Effector memory CD8-positive, alpha-beta T cell (primary cell): ENCODE measurements at places on chromosomes 2 and 18.

DNA sequence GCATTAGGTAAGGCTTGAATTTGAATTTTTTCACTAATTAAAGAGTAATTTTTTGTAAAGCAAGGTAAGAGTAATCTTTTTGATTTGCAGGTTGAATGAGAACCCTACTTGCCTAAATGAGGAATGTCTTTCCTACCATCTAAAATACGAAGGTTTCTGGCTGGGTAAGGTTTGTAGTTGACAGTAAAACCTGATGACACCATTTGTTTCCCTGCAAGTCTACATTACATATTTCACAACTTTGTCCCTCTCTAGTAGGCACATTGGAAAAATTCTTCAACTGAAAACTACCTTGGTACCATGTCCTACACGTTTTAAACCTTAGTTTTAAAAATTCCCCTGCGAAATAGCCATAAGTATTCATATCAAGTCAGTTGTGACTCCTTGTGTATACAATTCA, 9.4 kb downstream of the HNRNPA3 start:
- DNase-seq = no peak

- no peak for DNase-seq
Measured at GRCh38 chr2:86480105-86480504, 38.9 kb downstream of the KDM3A start.

DNA sequence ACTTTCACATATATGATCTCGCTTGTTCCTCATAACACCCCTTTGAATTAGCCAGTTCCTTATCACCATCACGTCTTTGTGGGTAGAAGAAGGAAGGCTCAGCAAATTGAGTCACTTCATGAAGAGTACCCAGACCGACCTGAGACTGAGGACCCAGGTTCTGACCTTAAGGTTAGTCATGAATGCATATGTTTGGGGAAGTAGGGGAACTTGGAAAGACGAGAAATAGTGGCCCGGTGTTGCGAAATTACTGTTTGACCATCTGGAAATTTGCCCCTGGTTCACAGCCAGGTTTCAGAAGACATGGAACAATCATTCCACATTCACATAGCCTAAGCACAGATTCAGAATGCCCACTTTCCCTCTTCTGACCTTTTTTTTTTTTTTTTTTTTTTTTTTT, 59.8 kb downstream of the MEIS1 start:
- no peak for DNase-seq

- no peak for DNase-seq
Measured at GRCh38 chr2:219620546-219620945, 6.9 kb upstream of the SLC4A3 start.

DNA sequence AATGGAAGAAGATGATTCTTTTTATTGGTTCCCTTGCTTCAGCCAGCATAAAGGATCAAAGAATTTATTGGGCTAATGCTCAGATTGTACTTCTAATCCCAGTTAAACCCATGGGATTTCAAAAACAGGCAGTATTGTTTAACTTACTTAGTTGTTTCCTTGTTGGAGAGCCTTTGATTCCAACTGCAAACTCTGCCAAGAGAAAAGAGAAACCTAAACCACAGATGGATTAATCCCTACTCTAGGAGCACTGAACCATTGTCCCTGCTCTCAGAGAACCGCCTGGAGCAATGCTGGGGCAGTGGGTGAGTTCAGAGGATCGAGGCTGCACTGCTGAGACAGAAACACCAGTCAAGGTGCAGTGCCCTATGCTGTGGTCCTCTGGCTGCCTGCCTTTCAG, 44.9 kb upstream of the SIGLEC15 start:
- DNase-seq = no peak

DNA sequence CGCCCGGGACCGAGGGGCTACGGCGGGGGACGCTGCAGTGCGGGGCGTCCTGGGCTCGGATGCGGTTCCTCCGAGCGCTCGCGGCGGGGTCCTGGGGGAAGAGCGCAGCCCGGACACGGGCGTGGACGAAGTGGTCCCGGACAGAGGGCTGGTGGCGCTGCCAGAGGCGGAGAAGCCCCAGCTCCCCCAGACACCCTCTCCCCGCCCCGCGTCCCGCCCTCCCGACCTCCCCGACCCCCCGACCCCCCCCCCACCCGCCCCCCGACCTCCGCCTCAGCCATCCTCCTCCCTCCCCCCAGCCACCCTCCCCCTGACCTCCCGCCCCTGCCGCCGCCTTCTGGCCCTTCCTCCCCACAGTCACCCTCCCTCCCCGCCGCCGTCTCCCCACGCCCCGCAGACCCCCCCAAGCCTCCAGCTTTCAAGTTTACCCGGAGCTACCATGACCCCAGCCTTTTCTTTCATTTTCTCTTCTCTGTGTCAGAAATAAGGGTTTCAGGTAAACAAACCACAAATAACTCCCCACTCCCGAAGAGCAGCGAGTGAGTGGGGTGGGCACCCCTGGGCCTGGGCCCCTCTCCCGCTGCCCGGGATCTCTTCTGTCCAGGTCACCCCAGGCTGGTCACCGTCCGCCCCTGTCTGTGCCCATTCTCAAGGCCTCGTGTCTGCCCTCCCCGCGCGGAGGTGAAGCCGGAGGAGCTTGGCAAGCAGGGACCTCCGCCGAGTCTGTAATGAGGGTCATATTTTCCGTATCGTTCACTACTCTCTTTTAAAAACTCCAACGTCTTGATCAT, 5.1 kb downstream of the NFATC1 start:
- DNase-seq = peak; percentile 55

DNA sequence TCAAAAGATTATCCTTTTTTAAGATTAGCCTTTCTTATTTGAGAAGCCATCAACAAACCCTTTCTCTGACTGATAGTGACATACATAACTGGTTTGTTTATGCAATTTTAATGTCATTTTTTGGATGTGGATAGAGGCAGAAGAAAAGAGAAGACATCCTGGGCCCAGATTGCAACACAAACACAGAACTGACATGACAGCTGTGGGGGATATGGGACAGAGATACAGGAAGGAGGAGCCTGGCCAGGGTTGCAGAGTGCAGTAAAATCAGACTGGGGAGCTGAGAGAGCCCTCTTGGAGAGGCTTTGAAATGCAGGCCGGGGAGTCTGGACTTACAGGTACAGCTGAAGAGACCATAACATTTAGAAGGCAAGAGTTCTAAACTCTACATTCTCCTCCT, 65.1 kb downstream of the SIGLEC15 start:
- no peak for DNase-seq

GRCh38 chr18:40041951-40042350, 1913.1 kb upstream of the PIK3C3 start:
- no peak for DNase-seq

GRCh38 chr18:32896776-32897547, 124.1 kb upstream of the KLHL14 start:
- DNase-seq = no peak

GRCh38 chr2:179072527-179072926, 22.6 kb upstream of the CCDC141 start:
- no peak for DNase-seq

GRCh38 chr18:9941103-9941502, 27.3 kb downstream of the VAPA start:
- DNase-seq = no peak

DNA sequence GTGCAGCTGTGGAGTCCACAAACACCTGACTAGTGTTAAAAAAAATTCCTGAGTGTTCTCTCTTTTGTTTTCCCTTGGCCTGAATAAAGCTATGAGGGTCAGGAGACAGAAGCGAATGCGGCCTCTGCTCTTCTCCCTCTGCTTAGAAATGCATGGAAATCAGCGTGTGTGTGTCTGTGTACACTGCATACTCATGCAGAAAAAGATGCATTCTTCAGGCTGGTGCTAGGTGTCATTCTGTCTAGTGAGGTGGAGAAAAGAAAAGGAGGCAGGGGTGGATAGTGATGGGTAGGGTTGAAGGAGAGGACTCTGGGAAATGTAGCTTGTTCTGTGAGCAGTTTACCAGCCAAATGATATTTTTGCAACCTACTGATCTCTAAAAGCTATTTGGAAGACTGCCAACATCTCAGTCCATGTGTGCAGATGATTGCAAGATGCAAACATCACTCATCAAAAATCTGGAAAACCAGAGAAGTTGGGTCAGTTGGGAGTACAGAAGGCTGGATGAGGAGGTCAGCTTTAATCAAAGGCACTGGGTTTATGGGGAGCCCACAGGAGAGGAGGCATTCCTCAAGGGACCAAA, 177.7 kb downstream of the INSIG2 start:
- DNase-seq = no peak

GRCh38 chr2:214386720-214387119, 24.1 kb upstream of the VWC2L start:
- DNase-seq = no peak

DNA sequence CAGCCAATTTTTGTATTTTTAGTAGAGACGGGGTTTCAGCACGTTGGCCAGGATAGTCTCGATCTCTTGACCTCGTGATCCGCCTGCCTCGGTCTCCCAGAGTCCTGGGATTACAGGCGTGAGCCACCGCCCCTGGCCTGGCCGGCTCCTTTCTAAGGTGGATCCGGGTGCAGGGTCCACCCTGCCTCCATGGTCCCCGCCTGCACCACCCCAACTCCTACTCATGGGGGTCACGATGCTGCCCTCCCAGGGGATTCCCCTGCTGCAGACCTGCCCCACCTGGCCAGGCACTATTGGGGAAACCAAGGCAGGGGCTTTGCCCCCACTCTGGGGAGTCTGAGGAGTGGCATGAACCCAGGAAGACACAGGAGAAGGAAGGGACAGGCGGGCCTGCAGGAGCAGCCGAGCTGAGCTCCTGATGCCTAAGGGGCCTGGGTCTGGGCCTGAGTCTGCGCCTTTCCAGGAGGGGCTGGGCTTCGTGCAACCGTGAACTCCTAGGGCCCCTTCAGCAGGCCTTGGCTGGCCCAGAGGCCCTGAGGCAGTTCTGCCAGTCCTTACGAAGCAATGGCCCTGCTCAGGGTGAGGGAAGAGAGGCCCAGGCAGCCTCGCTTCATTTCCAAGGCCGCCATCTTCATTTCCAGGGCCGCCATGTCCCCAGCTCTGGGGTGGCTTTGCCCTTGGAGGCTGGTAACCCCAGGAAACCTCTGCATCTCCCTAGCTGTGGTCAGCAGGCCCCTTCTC, 67.2 kb upstream of the SMAD7 start:
- no peak for DNase-seq

DNA sequence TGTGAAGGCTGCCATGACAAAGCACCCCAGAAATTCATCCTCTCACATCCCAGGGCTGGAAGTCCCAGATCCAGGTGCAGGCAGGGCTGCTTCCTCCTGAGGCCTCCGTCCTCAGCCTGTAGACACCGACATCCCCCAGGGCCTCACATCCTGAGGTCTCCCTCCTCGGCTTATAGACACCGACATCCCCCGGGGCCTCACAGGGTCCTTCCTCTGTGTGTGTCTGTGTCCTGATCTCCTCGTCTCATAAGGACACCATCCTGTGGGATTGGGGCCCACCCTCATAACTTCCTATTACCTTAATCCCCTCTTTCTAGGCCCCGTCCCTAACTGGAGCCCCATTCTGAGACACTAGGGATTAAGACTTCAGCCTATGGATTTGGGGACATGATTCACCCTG, 92.0 kb upstream of the SNTG2 start:
- no peak for DNase-seq

DNA sequence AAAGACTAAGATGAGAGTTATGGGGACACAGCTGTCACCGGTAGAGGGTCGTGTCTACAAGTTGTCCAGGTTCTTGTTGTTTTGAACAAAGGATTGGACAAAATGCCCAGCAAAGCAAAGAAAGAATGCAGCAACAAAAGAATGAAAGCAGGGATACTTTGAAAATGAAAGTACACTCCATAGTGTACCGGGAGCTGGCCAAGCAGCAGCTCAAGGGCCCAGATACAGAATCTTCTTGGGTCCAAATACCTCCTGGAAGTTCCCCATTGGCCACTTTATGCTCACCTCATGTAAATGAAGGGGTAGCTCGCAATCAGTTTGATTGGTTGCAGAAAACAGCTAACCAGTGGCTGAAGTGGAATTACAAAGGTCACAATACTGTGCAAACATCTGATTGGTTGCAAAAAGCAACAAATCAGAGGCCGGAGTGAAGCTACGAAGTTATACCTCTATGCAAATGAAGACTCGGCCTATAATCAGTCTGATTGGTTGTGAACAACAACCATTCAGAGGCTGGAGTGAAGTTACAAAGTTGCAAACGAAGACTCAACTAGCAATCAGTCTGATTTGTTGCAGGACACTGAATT, 474.9 kb upstream of the TMEFF2 start:
- no peak for DNase-seq

DNA sequence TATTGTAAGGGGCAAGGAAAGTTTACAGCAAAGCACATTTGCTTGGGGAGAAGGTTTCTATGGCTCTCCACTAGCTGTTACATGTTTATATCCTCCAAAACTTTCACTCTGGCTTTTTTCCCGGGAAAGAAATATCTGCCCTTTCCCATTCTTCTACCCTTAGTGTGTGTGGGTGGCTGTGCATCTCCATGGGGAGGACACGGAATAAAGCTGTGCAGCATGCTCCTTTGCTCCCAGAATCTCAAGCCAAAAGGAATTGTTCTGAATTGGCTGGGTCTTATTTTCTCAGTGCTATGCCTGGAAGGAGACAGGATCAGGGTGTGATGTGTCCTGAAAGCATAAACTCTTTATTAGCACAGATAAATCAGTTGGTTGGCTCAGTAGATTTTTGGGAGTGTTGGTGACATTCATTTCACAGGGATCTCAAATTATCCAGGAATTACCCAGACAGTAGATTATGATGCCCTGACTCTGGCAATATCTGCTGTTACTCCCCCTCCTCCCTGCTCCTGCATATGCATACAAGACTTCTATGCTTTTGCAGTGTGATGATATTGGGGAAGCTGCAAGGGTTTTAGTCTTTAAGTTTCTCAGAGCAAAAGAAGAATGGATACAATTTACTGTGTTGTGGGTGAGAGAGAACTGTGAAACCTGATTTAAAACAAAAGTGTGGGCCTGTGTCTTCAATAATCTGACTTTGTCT, 63.1 kb downstream of the PARD3B start:
- DNase-seq = no peak

DNA sequence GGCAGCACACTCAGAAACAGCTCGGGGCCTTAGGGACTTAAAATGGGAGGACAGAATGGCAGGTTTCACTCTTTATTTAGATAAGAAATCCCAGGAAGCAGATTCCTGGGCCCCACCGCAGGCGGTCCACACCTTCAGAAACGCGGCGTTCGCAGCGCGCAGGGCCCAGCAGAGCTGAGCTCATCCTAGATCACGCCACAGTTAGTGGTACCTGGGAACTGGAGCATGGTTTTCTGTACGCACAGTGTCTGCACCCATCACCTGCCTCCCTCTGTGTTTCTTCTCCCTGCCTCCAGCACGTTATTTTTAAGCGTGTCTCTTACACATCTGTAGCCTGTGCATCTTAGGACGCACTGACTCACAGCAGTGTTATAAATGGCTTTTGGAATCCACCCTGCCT, 242.1 kb downstream of the ALPK2 start:
- DNase-seq = no peak

DNA sequence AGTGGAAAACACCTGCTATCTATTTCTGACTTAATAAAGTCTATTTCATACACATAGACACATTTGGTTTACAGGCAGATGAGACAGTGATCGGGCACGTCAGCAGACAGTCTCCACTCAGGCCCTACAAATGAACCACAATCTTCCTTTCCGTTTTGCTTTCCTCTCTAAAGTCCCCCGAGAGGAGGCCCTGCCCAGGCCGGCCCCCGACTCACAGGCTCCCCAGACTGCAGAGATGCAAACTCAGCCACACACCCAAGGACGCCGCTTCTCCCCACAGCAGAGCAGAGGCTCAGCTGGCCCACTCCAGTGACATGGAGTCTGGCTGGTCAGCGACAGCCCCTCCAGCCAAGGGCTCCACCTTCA, 9.3 kb upstream of the MTERF4 start:
- no peak for DNase-seq
